PC-3 (cell line): ENCODE measurements at places on chromosomes 5 and 9.

GRCh38 chr5:29148073-29148472, 2045.4 kb upstream of the CDH6 start:
- no peak for DNase-seq

DNA sequence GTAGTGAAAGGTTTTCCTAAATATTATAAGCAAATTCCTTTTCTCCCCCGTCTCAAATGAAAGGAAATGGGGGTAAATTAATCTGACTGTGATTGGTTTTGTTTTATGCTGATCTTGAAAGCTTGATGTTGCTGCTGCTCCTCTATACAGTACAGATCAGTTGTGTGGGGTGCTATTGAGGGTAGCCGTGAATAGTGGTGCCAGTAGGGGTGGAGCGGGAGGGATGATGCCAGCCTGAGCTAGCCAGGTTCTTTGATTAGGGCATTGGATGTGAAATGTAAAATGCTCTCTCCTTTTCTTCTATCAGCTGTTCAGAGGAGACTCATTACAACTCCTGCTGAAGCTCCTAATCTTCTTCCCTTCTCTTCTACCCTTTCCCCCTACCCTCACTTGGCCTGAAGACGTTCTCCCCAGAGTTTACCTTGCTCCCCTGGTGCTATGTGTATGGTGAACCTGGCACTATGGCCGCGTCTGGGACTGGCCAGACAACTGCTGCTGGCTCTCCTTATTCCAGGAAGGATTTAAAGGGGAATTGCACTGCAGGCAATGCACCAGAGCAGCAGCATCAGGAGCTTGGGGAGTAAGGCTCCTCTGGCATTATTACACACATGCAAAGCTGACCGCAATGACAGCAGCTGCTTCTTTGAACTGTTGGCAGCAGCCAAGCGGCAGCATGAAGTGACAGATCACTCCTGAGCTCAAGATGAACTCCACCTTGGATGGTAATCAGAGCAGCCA, 566 bp downstream of the GPR21 start:
- no peak for DNase-seq

GRCh38 chr9:108688051-108688450, 167.7 kb downstream of the ACTL7B start:
- DNase-seq, result no peak

- DNase-seq, result no peak
Measured at GRCh38 chr9:29511680-29512079, 1938.4 kb upstream of the C9orf72 start.

DNA sequence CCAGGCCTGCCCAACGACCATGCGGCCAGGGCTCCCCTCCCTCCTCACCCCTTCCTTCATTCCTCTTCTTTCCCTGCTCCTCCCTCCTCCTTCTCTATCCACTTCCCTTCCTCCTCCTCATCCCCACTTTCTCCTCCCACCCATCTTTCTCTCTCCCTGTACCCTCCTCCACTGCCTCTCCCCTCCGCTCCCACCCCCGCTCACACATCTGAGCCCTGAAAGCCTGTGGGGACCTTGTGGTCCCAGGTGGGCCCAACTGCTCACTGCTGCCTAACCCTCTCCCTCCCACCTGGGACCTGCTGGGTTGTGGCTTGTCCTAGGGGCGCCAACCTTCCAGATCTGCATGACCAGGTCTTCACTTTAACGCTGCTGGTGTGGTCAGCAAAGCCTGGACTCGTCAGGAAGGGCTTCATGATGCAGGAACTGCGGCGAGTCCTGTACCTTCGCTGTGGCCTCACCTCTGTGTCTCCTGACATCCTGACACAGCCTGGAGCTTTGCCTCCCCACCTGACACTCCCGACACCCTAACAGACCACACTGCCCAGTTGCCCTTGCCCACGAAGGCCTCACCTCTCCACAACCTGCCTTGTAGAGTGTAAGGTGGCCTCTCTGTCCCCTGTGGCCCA, 34.6 kb downstream of the C5orf15 start:
- no peak for DNase-seq

DNA sequence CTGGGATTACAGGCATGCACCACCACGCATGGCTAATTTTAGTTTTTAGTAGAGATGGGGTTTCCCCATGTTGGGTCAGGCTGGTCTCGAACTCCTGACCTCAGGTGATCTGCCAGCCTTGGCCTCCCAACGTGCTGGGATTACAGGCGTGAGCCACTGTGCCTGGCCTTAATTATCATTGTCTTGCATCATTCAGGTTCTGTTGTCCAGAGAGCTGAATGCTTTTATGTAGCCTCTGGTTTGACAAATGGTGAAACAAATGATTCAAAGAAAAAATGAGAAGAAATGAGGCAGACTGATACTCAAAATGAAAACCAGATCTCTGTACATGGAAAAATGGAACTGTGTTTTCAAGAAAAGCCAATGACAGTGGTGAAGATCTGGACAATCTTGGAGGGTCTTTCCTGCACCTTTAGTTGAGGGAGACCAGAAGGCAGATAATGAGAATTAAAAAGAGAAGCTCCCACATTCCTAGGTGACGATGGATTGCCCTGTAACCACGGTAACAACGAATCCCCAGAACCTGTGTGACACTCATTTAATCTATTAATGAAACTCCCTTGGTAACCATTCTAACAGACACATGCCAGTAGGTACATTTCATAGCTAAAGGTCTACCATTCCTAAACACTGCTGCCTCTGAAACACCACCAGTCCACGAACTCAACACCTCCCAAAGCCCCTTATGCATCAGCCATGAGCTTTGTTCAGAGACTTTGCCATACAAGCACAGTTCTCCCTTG, 1.6 kb downstream of the TEX48 start:
- no peak for DNase-seq

DNA sequence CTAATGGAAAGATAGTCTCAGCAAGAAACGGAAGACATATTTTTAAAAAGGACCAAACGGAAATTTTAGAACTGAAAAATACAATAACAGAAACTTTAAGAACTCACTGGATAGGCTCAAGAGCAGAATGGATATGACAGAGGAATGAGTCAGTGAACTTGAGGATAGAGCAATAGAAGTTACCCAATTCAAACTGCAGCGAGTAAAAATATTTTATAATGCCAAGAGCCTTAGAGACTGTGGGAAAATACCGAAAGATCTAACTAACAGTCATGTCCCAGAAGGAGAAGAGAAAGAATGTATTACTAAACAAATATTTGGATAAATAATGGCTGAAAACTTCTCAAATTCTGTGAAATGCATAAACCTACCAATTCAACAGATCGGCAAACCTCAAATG, 40.8 kb downstream of the ADAMTS2 start:
- no peak for DNase-seq

GRCh38 chr5:174323878-174324281, 278.4 kb downstream of the NSG2 start:
- peak; percentile 78 for DNase-seq

GRCh38 chr5:8458038-8458383, 589.1 kb downstream of the MTRR start:
- no peak for DNase-seq

DNA sequence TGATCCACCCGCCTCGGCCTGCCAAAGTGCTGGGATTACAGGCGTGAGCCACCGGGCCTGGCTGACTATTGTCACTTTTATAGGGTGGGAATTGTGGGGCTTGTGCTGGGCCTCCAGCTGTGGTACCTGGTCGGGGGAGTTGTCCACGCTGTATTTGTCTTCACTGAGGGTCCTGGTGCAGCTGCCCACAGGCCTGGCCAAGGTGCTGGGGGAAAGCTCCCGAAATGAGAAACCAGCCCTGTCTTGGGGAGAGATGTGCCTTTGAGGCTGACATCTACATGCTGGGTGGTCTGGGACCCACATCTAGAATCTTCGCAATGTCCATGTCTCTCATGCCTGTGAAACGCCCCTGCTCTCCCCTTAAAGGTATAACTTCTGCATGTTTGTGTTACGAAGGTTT, 2.6 kb downstream of the EXOC3 start:
- no peak for DNase-seq
